ENCODE measurements at places on chromosomes 7 and 10. TPM values are rescaled to one million over a fixed set of nuclear protein-coding genes. Genes with fewer than 3 reads are reported as not detected.

The ZNF804B gene
- not detected for total RNA-seq

The ADRA2A gene
- total RNA-seq: 0.40 TPM

The ZFAND2A gene
- total RNA-seq: 16.5 TPM

The OR2A5 gene
- not detected for total RNA-seq

The LRRD1 gene
- total RNA-seq: 0.07 TPM

The LRRC61 gene
- 0.13 TPM for total RNA-seq

The CYP2C19 gene
- total RNA-seq: not detected

The EPDR1 gene
- 5.5 TPM for total RNA-seq

The GIMAP8 gene
- total RNA-seq: 75.3 TPM

The IFIT2 gene
- 2.4 TPM for total RNA-seq

The TSPAN13 gene
- 25.4 TPM for total RNA-seq

The LBX1 gene
- total RNA-seq: not detected

The AKAP9 gene
- 62.8 TPM for total RNA-seq

The ST8SIA6 gene
- total RNA-seq: 0.29 TPM

The MMP21 gene
- 0.13 TPM for total RNA-seq

The GIMAP4 gene
- 242 TPM for total RNA-seq

The PDZD8 gene
- total RNA-seq: 40.7 TPM

The AGR2 gene
- total RNA-seq: not detected

The ATOH7 gene
- total RNA-seq: not detected

The CTAGE4 gene
- 1.1 TPM for total RNA-seq

The DMBT1 gene
- not detected for total RNA-seq

The PCGF5 gene
- total RNA-seq: 52.1 TPM

The NOC3L gene
- 41.2 TPM for total RNA-seq

The OPN1SW gene
- total RNA-seq: not detected

The CRYGN gene
- total RNA-seq: not detected

The GSTO2 gene
- total RNA-seq: 0.65 TPM

The RADIL gene
- total RNA-seq: 0.80 TPM

The EEPD1 gene
- total RNA-seq: 0.27 TPM

The ASB15 gene
- total RNA-seq: not detected

The CBX3 gene
- total RNA-seq: 266 TPM

The CPXM2 gene
- 13.5 TPM for total RNA-seq

The PTPRN2 gene
- total RNA-seq: 1.3 TPM

The MYL10 gene
- not detected for total RNA-seq

The FFAR4 gene
- not detected for total RNA-seq

The AFAP1L2 gene
- 1.7 TPM for total RNA-seq

The MYH16 gene
- total RNA-seq: 0.93 TPM

The ZNF853 gene
- 0.14 TPM for total RNA-seq

The IKZF1 gene
- not detected for total RNA-seq

The LIPN gene
- not detected for total RNA-seq

The STEAP4 gene
- total RNA-seq: under 0.01 TPM

The CYP3A7 gene
- 0.07 TPM for total RNA-seq

All from thoracic aorta endothelial cell (primary cell).